Karpas-422 (cell line): ENCODE measurements at places on chromosomes 13 and 19. TPM values are rescaled to one million over a fixed set of nuclear protein-coding genes. Genes with fewer than 3 reads are reported as not detected.
A peak's percentile ranks its signal among the peaks of the same experiment; 100 is the strongest.

PTGER1 gene
- not detected in 2 replicates for total RNA-seq

- no peaks in the 10 kb centered on the region for H3K4me1 ChIP-seq
- H3K36me3 ChIP-seq: no peaks in the 10 kb centered on the region
- no peak for DNase-seq
- no peak overlapping the region for H3K4me3 ChIP-seq
- H3K27me3 ChIP-seq: no peaks in the 10 kb centered on the region
Observed at GRCh38 chr13:70960841-70961443, 852.7 kb upstream of the KLHL1 start.

- H3K27me3 ChIP-seq: 0 out of 2 replicates have a peak, but pooled peaks cover 8% of the 10 kb centered on the region
- peaks cover 3% of the 10 kb centered on the region; the same call in 1 of the 2 replicates for H3K4me1 ChIP-seq
- no peaks in the 10 kb centered on the region for H3K36me3 ChIP-seq
- DNase-seq: no peak
- H3K27ac ChIP-seq: no peak overlapping the region
Observed at GRCh38 chr13:44300895-44301638, 72.6 kb upstream of the SERP2 start.

DNA sequence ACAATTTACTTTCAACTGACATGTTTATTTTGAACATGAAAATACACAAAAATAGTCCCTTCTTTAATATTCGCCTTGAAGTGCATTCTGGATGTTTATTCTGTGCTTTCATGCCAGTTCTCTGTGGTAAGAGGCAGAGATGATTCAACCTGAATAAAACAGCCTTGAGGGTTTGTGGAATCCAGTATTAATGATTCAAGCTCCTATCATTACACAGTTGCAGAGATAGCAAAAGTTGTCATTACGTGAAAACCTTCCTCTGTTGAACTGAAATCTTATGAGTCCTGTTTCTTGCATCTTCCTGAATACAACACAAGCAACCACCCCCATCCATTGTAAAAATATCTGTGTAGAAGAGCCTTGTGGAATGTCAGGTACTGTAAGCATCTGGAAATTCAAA lies 142.3 kb upstream of the HTR2A start:
- no peak overlapping the region for H3K27ac ChIP-seq
- H3K4me3 ChIP-seq: no peak overlapping the region
- no peaks in the 10 kb centered on the region for H3K36me3 ChIP-seq
- H3K27me3 ChIP-seq: 0 out of 2 replicates have a peak, but pooled peaks cover 3% of the 10 kb centered on the region
- no peaks in the 10 kb centered on the region; the same call in 1 of the 2 replicates for H3K4me1 ChIP-seq

GRCh38 chr19:1105008-1105872 lies 1.4 kb downstream of the GPX4 start:
- no peaks in the 10 kb centered on the region for H3K36me3 ChIP-seq
- peaks cover 43% of the 10 kb centered on the region for H3K4me1 ChIP-seq
- H3K27ac ChIP-seq: peak overlapping the region; percentile 77
- peak overlapping the region; percentile 95 for H3K4me3 ChIP-seq

DNA sequence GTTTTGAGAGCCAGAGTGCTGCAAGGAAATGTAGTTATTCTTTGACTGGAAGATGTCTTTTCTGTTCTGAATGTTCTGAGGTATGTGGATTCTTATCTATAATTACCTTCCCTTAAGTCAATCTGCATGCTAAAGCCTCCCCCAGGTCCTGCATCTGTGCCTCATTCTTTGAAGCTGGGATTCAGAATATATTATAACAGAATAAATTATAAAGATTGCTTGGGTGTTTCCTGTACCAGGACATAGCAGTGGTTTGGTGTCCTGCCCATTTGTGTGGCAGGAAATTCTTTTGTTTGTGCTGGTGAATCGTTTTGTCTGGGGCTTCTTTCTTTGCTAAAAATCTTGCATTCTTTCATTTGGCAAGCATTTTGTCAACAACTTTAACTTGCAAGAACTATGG lies 60.2 kb downstream of the ITGBL1 start:
- DNase-seq: no peak
- H3K36me3 ChIP-seq: no peaks in the 10 kb centered on the region
- no peaks in the 10 kb centered on the region for H3K27me3 ChIP-seq
- H3K27ac ChIP-seq: no peak overlapping the region
- H3K4me3 ChIP-seq: no peak overlapping the region
- H3K4me1 ChIP-seq: no peaks in the 10 kb centered on the region

- no peak overlapping the region for H3K27ac ChIP-seq
- H3K4me1 ChIP-seq: no peaks in the 10 kb centered on the region
- no peak overlapping the region for H3K4me3 ChIP-seq
- DNase-seq: no peak
- H3K36me3 ChIP-seq: no peaks in the 10 kb centered on the region
- no peaks in the 10 kb centered on the region for H3K27me3 ChIP-seq
Observed at GRCh38 chr13:53204598-53204997, 176.0 kb downstream of the OLFM4 start.

DNA sequence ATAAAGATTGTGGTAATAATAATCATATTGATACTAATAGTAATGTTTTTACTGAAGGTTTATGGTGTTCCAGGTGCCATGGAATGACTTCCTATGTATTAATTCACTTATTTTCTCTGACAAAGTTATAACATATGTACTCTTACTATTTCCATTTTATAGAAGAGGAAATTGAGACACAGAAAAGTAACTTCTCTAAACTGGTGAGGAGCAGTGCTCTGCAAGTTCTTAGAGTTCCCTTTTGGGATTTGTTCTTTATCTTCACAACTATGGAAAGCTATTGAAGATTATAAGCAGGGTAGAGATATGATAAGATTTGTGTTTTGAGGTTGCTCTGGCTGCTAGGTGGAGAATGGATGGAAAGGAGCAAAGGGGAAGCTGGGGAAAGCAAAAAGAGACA lies 83.9 kb upstream of the OLFM4 start:
- no peak overlapping the region for H3K27ac ChIP-seq
- H3K4me3 ChIP-seq: no peak overlapping the region
- no peak for DNase-seq
- no peaks in the 10 kb centered on the region for H3K36me3 ChIP-seq
- H3K27me3 ChIP-seq: no peaks in the 10 kb centered on the region

DNA sequence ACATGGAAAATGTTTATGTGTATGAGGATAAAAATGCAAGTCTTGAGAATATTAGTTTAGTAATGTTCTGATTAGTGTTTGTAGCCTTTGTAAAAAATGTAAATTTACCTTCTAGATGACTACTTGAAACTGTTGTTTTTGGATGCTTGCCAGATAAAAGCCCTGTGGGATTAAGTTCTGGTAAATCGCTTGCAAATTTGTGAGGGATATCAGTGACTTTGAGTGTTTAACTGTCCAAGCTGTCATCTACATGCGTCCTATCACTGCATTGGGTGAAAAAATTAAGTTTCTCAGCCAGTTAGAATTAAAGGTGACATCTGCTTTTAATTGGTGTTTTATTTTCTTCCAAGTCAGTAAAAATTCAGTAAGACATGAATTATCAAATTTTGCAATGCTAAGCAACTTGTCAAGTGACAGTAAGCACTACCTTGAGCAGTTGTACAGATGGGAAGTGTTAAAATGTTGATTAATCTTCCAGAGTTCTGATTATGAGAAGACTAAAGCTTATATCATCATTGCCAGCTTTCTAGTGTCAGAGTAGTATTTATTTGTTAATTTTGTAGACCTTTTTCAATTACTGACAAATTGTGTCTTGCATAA lies 88.0 kb downstream of the PCCA start:
- H3K27ac ChIP-seq: no peak overlapping the region
- H3K4me1 ChIP-seq: peaks cover 3% of the 10 kb centered on the region; the same call in 1 of the 2 replicates
- H3K36me3 ChIP-seq: no peaks in the 10 kb centered on the region
- no peaks in the 10 kb centered on the region for H3K27me3 ChIP-seq
- H3K4me3 ChIP-seq: no peak overlapping the region

FOXO1 gene
- 27.6 and 51.6 TPM in 2 replicates for total RNA-seq

- peak overlapping the region; percentile 98 for H3K27ac ChIP-seq
- peaks cover 36% of the 10 kb centered on the region for H3K36me3 ChIP-seq
- no peak overlapping the region for H3K4me3 ChIP-seq
- peaks cover 53% of the 10 kb centered on the region for H3K4me1 ChIP-seq
- DNase-seq: peak; percentile 57
Observed at GRCh38 chr19:55251341-55252081, 7.3 kb downstream of the PPP6R1 start.

SHISA7 gene
- total RNA-seq: not detected in 2 replicates

- peaks cover 35% of the 10 kb centered on the region for H3K4me1 ChIP-seq
- H3K36me3 ChIP-seq: peaks cover 22% of the 10 kb centered on the region
- peak overlapping the region; percentile 77 for H3K4me3 ChIP-seq
- no peaks in the 10 kb centered on the region for H3K27me3 ChIP-seq
Observed at GRCh38 chr19:53553156-53553555, 15.2 kb downstream of the ZNF331 start.

GRCh38 chr13:37427843-37428494 lies 170.6 kb downstream of the POSTN start:
- H3K27me3 ChIP-seq: no peaks in the 10 kb centered on the region
- no peak overlapping the region for H3K27ac ChIP-seq
- no peaks in the 10 kb centered on the region for H3K4me1 ChIP-seq
- no peak overlapping the region for H3K4me3 ChIP-seq
- DNase-seq: no peak

- no peak overlapping the region for H3K27ac ChIP-seq
- H3K4me3 ChIP-seq: peak overlapping the region; percentile 11; the same call in 1 of the 2 replicates
- H3K4me1 ChIP-seq: peaks cover 12% of the 10 kb centered on the region
Observed at GRCh38 chr13:25874907-25875306, 176.9 kb downstream of the SHISA2 start.

DNA sequence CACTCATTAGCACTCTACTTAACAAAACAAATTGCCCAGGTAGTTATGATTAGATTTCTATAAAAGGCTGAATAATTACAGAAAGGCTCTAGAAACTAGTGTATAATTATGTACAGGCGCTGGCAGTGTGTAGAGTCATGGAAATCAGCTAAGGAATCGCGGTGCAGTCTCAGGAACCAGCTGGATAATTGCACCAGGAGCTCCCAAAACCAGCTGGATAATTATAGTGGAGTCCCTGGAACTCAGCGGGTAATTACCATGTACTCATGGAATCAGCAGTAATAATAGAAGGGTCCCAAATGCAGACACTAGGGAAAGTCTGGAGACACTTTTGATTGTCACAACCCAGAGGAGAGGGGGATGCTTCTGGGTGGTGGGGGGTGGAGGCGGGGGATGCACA lies 23.2 kb upstream of the TTYH1 start:
- no peak overlapping the region for H3K4me3 ChIP-seq
- DNase-seq: no peak
- no peak overlapping the region for H3K27ac ChIP-seq

GRCh38 chr13:23515116-23515515 lies 55.1 kb upstream of the TNFRSF19 start:
- no peak overlapping the region for H3K4me3 ChIP-seq
- H3K27me3 ChIP-seq: no peaks in the 10 kb centered on the region
- DNase-seq: no peak
- H3K36me3 ChIP-seq: no peaks in the 10 kb centered on the region

ANKLE1 gene
- total RNA-seq: 19.6 and 29.4 TPM in 2 replicates

FAM216B gene
- total RNA-seq: not detected in 2 replicates

PTH2 gene
- total RNA-seq: not detected in 2 replicates
